CD4-positive, alpha-beta T cell treated with Interferon gamma for 1 hour (primary cell): ENCODE measurements at places on chromosomes 5 and 9.
A peak's percentile ranks its signal among the peaks of the same experiment; 100 is the strongest.

DNA sequence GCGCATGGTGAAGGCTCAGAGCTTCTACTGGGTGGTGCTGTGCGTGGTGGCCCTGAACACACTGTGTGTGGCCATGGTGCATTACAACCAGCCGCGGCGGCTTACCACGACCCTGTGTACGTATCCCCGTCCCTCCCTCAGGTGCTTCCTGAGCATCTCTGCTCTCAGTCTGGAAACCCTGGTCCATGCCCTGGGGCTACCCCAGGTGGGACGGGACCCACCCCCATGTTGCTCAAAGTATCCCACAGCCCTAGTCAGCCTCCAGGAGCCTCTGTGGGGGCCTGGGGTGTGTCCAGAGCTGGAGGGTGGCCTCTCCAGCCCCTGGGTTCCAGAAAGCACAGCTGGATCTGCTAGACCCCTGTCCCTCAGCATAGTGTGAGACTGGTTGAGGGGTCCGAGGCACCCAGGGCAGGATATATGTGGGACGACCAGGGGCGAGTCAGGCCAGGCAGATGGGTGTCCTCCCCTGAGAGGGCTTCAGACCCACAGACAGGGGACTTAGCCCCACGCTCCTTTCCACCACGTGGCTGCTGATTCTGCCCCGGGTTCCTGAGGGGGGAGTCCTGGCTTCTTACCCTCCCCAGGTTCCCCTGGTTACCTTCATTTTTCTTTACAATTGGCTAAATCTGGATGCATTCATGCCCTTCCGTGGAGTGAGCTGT lies 94.0 kb downstream of the CACNA1B start:
- DNase-seq: no peak

DNA sequence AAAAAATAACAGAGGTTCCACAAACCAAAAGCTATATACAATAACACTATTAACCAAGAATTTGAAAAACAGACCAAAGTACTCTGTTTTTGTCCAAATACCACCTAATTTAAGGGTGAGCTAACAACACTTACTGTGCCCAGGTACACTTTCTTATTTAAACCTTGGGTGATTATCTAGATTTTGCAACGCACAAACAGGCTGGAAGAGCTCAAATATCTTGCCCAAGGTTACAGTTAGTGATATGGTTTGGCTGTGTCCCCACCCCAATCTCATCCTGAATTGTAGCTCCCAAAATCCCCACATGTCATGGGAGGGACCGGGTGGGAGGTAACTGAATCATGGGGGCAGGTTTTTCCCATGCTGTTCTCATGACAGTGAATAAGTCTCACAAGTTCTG lies 58.9 kb downstream of the CDK5RAP2 start:
- DNase-seq: no peak

DNA sequence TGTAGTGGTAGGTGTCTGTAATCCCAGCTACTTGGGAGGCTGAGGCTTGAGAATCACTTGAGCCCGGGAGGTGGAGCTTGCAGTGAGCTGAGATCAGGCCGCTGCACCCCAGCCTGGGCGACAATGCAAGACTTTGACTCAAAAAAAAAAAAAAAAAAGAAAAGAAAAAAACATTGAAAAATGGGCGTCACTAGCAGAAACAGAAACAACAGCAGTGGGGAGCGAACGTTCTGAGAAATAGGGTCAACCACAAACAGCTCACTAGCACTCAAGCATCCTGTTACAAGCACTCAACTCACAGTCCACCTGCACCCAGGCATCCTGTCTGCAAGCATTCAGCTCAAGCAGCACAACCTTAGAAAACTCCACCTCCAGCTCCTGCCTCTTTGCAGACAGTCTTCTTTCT lies 17.2 kb downstream of the TRIM14 start:
- DNase-seq: peak; percentile 88

DNA sequence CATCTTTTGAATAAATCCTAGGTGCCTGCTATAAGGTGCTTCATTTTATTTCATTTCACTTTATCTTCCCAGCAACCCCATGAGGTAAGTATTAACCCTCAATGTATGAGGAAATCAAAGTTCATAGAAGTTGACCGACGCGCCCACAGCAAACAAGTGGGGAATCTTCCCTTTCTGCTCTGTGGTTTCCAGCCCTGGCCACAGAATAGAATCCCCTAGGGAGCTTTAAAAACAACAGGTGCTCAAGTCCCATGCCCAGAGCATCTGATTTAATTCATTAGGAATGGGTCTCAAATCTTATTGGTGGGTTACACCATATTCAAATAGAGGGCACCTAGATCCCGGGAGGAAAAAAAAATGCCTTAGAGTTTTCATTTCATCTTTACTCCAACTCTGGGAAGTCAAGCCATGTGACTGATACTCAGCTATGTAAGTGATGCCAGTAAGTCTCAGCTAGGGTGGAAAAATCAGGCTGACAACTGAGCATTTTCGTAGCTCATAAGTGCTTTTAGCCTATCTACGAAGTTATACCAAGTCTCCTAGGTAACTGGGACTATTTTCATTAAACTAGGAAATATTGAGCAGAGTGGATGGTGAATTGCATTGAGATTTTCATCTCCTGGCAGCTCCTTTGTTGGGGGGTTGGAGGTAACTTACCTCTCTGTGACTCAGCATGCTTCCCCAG lies 353.4 kb upstream of the SLC30A5 start:
- no peak for DNase-seq

DNA sequence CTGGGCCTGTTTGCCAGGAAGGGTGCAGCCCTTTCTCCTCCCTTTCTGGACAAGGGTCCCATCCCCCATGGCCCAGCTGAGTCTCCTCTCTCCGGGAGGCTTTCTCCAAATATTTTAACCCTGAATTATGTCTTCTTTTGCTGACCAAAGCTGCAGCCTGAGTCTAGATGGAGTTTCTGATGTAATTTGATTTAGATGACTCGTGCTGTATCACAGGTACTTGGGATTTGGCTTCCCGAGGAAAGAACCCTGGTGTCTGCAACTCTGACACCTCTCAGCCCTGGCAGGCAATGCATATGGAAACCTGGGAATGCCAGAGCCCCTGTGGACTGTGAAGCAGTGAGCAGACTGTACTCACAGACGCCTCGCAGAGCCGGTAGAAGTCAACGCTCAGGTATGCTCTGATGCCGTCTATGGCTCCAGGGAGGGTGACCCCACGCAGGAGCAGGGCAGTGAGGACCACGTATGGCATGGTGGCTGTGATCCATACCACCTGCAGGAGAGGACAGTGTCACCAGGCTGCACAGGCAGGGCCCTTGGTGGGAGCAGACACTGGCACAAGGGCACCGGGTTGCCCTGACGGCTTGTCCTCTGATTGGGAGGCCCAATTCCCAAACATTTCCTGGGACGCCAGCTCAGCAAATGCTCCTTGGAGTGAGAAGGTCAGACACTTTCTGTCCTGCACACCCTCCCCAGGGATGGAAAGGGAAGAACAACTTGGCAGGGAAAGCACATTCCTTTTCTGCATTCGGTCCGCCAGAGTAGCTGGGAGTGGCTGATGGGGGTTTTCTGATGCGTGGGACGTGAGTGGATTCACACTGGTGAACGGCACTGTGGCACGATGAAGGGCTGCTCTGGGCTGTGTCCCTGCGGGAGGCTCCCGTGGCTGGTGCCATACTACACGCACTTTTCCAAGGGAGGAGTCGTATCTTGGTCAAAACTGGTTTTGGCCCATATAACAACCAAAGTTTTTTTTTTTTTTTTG lies 24.7 kb downstream of the SLC6A3 start:
- DNase-seq: no peak

- DNase-seq: no peak
Measured at GRCh38 chr9:18922161-18922885, 110.7 kb downstream of the SAXO1 start.
